ENCODE measurements at places on chromosomes 12 and 14.

DNA sequence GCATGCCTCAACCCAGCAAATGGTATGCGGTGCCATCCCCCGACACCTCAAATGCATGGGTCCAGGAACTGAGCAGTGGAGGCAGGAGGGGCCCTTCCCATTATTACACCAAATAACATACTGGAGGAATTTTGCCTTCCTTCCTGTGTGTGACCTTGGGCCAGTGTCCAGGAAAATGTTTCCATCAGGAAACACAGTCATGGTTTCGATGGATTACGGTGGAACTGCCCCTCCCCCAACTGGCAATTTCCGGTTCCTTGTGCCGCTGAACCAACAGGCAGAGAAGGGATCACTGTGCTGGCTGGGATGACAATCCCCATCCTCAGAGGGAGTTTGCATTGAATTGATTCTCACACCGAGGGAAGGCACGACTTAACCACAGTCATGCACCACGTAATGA lies 9.1 kb upstream of the CDC42BPB start:
- no peak for DNase-seq

DNA sequence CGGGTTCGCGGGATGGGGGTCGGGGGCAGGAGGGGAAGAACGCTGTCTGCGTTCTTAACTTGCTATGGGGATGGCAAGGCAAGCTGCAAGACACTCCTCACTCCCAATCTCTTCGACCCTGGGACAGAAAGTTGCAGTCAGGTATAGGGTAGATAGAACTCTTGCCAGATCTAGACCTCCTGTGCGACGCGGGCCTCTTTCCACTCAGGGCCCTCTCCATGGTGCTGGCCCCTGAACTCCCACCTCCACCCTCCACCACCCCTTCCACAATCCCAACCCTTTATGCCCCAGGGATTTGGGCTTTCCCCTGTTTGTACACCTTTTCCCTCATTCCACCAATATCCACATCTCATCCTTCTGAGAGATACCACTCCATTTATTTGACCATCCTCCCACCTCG lies 812 bp downstream of the NABP2 start:
- no peak for DNase-seq

GRCh38 chr12:66077542-66077941 lies 53.0 kb downstream of the LLPH start:
- DNase-seq = no peak

DNA sequence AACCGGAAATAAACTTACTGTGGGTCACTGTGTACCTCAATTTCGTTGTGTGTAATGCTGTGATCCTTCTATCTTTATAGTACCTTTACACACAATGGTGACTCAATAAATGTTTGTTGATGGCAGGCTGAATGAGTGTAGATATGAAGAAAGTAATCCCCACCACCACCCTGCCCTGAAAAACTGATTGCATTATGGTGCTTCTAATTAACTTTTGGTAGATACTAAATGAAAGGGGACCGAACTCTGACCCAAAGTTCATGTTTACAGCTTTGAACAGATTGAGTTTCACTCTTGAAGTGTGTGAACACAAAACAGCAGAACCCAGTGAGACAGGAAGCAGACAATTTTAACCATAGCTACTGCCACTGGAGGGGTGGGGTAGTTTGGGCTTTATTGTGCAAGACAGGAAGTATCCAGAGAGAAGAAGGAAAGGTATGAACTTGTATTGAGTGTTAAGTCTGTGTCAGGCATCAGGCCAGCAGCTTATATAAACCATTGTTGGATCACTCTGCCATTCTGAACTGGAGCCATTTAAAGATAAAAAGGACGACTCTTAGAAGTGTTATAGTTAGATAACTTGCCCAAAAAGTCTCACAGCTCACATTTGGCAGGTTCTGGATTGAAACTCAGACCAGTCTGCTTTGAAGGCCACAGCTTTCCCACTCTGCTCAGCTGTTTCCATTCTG lies 197.0 kb upstream of the AMIGO2 start:
- DNase-seq = peak; percentile 74

GRCh38 chr12:29599381-29599780 lies 101.9 kb upstream of the OVCH1 start:
- DNase-seq = no peak

- DNase-seq = no peak
Observed at GRCh38 chr14:94673071-94673470, 60.9 kb downstream of the SERPINA3 start.

DNA sequence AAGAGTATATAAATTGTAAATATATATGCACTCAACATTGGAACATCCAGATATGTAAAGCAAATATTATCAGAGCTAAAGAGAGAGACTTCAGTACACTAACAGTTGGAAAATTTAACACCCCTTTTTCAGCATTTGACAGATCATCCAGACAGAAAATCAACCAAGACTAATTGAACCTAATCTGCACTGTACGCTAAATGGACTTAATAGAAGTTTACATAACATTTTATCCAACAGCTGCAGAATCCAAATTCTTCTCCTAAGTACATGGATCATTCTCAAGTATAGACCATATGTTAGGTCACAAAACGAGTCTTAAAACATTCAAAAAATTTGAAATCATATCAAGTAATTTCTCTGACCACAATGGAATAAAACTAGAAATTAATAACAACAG lies 229.1 kb upstream of the CLEC14A start:
- no peak for DNase-seq

DNA sequence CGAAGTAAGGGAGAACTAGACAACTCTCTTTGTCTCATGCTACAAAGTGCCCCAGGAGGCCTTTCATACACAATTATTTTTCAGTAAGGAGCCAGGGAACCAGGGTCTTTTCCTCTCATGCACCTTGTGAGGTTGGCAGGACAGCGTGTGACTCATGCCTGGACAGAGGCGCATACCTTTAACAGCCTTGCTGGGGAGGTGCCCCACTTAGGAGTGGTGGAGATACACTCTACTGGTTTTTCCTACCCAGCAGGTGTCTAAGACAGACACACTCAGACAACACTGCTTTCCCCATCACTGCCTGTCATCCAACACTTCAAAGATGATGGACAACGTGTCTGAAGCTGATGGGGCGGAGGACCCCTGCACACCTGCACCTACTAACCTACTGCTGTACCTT lies 49.1 kb downstream of the B4GALNT3 start:
- DNase-seq = no peak

DNA sequence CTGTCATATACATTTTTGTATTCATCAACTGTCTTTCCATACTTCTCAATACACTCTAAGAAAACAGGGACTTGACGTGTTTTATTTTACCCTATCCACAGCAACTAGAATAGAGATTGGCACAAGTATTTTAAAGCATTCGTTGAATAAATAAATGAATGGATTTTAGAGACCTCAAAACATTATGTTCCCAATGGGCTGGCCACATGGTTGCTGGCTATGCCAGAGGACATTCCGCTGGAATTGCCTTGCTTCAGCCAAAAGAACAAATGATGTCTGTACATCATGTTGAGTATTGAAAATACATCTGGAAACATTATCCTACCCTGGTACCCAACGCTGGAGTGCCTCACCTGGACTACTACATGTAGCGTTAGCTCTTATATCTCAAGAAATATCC lies 132.8 kb upstream of the RAP1B start:
- DNase-seq = no peak

GRCh38 chr12:64740646-64741045 lies 18.6 kb downstream of the GNS start:
- DNase-seq = no peak

DNA sequence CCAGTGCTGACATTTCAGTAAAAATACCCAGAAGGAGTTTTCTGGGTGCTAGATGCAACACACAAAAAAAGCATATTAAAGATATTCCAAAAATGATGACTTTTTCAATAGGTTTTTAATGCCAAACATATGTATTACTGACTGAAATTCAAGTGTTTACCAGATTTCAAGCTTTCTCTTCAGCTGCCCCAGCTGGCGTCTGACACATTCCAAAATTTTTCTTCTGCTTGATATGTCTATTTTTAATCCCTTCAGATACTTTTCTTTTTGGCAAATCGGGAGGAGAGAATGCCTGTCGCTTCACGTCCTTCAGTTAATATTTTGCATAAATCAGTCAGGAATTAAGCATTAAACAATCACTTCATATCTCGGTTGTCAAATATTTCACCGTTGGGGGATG lies 7.1 kb upstream of the CCDC60 start:
- no peak for DNase-seq

GRCh38 chr14:71620401-71620800 lies 311.8 kb upstream of the RGS6 start:
- DNase-seq = peak; percentile 67

All from astrocyte (in vitro differentiated cells and primary cell).